ENCODE measurements at places on chromosomes 16 and 17.
A peak's percentile ranks its signal among the peaks of the same experiment; 100 is the strongest.

- no peak for DNase-seq
Measured at GRCh38 chr16:69094501-69094900, 11.0 kb upstream of the HAS3 start.

GRCh38 chr17:34874478-34874877, 86.8 kb downstream of the CCT6B start:
- DNase-seq = no peak

- no peak for DNase-seq
Measured at GRCh38 chr16:56997931-56998330, 8.6 kb downstream of the NLRC5 start.

DNA sequence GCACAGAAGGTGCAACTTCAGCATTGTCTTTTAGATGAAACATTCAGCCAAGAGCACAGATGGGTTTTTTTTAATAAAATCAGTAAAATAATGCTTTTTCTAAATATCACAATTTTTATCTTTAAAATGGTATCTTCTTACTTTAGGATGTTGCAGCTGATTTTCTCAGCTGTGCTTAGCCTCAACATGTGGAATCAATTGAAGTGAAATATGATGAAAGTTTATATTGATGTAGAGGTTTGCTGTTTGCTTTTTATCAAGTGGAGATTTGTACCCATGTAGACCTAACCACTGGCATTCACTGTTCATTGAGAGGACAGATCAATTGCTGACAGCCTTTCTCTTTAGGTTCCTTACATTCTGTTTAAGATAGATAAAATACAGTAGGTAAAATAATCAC, 107.8 kb downstream of the CYB561 start:
- DNase-seq = no peak

- no peak for DNase-seq
Measured at GRCh38 chr16:81060576-81061306, 16.3 kb downstream of the C16orf46 start.

GRCh38 chr16:57519796-57520360, 16.5 kb downstream of the CCDC102A start:
- DNase-seq = peak; percentile 36

DNA sequence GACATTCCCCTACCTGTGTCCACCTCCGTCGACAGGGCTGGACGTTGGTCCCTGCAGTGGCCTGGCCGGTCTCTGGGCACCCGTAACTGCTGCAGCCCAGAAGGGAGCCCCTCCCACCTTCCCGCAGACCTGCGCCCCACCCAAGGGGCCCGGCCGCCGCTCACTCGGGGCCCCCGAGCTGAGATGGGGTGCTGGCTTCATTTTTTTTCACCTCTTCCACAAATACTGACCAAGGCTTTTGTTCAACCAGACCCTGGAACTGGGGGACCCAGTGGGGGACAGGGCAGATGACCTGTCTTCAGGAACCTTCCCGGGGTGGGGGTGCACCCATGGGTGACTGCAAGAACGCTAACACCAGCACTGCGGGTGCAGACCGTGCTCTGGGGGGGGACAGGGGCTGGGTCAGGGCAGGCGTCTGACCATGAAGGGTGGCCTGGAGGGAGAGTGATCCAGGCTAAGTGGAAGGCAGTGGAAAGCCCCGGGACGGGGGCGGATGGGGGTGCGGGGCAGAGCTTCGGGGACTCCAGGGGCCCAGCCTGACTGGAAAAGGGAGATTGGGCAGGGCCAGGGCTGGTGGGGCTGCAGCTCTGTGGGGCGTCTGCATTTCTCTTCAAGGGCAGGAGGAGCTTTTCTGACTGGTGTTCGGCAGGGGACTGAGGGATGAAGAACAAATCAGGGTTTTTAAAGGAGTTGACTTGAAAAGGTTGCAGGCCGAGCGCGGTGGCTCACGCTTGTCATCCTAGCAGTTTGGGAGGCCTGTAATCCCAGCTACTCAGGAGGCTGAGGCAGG, 42.3 kb downstream of the SLC7A5 start:
- no peak for DNase-seq

DNA sequence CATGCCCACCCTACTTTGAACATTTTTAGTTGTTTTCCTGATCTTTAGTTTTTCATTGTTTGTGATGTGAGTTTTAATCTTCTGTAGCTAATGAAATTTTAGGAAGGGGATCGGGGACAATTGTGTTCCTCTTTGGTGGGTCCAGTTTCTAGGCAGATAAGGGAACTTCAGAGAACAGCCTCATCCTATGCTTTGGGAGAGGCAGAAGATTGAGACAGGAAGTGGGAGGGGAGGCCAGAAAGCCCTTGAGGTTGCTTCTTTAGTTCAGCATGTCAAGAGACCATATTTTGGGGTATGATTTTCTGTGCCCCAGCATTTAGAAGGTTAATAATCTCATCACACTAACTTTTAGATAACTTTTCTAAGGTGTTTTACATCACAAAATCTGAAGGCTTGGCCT, 191.0 kb downstream of the TANC2 start:
- DNase-seq = no peak

DNA sequence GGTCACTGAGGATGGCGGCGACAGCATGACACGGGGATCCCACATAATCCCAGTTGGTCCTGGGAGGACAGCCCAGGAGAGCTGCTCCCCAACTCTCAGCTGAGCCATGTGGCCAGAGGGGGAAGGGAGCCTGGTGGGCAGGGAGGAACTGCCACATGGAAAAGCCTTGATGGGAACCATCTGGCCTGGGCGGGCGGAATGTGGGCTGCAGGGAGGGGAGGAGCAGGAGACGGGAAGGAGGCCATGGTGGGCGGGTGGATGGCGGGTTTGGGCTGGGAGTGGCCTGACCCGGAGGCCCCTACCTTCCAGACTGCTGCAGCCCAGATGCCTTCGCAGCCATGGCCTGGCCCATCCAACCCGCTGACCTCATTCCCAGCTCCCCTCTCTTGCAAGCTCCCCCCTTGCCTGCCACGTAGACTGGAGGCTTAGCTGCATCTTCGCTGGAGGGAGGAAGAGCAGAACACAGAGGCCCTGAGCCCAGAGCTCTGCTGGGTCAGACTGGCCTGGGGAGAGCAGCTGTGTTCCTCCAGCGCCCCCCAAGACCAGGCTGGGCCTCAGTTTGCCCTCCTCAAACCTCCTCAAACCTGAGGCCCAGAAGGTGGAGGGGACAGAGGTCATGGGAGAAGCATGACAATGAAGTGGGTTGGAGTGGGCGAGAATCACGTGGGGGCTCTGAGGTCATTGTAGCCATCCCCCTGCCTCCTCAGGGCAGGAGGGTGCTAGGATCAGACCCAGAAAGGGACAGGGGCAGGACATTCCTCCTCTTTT, 8.2 kb upstream of the COL1A1 start:
- peak; percentile 99 for DNase-seq

DNA sequence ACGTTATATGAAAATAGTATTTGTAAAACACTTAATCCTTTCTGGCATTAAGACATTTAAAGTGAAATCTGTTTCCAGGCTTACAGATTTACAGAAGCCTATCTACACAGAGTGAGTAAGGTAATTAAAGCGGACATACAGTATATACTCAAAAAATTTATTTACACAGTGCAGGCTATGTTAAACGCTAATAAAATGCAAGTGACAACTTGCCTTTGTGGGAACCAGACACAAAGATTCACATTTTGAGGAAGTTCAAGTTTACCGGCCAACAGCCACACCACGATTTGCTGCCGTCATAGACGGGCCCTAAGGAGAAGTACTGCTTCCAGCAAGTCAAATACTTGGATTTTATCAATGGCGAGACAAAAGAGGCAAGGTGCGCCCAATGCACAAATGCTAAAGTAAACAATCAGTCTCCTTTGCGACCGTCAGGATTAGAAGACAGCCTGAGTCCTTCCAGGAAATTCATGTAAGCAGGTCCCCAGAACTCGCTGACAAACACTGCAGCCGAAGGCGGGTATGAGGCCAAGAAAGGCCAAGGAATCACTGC, 801 bp downstream of the VPS35 start:
- DNase-seq = no peak

- no peak for DNase-seq
Measured at GRCh38 chr16:46583036-46583435, 38.1 kb downstream of the SHCBP1 start.

- DNase-seq = peak; percentile 25
Measured at GRCh38 chr17:4980644-4981216, 6.7 kb downstream of the CAMTA2 start.

DNA sequence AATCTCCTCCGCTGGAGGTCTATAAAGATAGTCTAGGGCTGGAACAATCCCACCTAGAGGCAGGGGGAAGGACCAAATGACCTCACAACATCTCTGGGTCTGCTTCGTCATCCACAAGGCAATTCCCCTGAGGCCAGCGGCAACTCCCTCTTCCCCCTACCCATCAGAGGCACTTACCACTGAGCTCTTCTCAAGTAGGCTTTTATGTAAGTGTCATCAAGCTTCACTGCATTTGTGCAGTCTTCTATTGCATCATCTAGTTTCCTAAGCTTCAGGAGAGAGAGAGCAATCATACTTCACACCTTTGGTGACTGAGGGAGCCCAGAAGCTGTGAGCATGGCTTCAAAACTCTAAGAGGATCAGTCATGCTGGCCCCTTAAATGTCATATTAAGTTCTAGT, 21.0 kb downstream of the CNP start:
- no peak for DNase-seq

DNA sequence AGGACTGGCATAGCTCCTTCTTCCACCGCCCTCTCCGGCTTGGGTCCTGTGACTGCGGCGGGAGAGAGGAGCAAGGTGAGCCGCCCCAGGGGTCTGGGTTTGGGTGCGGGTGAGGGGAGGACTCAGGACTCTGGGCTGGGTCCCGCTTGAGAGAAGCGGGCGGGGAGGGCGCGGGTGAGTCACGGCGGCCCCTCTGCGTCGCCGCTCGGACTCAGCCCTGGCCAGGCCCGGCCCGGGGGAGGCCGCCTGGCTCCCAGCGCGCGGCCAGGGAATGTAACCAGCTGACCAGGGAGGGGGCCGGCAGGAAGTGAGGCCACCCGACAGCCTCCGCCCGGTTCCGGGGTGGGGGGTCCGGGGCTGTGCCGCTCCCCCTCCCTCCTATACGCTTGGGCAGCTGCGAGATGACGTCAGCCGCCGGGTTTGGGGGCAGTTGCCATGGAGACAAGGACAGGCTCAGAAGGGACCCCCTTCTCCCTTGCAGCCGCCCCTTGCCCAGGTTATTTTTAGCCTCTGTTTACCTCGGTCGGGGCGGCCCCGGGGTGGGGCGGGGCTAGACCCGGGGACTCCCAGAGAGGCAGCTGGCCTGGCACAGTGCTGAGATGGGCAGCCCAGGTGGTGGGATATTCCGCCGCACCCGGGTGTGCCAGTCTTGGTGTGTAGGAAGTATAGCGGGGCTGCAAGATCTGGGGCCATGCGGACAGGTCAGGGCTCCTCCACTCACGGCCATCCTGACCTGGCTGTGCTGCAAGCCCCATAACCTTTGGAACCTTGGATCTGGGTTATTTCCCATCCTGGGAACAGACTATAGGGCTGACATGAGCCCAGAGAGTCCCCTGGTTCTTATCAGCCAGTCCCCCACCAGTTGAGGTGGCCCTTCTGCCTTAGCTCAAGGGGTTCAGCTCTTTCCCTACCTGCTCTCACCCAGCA, 1.6 kb downstream of the RIPOR1 start:
- peak; percentile 33 for DNase-seq

DNA sequence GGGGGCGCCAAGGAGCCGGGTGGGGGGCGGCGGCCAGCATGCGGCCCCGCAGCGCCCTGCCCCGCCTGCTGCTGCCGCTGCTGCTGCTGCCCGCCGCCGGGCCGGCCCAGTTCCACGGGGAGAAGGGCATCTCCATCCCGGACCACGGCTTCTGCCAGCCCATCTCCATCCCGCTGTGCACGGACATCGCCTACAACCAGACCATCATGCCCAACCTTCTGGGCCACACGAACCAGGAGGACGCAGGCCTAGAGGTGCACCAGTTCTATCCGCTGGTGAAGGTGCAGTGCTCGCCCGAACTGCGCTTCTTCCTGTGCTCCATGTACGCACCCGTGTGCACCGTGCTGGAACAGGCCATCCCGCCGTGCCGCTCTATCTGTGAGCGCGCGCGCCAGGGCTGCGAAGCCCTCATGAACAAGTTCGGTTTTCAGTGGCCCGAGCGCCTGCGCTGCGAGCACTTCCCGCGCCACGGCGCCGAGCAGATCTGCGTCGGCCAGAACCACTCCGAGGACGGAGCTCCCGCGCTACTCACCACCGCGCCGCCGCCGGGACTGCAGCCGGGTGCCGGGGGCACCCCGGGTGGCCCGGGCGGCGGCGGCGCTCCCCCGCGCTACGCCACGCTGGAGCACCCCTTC, 484 bp downstream of the FZD2 start:
- DNase-seq = no peak

DNA sequence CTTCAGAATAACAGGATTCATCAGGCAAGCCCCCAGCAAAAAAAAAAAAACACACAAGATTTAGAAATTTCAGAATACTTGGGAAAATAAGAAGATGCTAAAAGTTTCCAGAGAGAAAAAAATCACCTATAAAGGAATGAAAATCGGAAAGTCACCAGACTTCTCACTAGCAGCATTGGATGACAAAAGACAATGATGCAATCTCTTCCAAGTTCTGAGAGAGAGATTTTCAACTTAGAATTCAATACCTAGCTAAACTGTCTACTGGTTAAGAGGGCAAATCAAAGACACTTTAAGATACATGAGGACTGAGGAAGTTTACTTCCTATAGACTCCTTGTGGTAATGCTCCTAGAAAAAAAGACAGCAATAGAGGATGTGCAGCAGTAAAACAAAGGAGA, 23.9 kb upstream of the TNS4 start:
- no peak for DNase-seq

GRCh38 chr16:1297018-1297696, 12.3 kb upstream of the UBE2I start:
- peak; percentile 75 for DNase-seq

- DNase-seq = no peak
Measured at GRCh38 chr16:457732-458400, 32.4 kb downstream of the RAB11FIP3 start.

DNA sequence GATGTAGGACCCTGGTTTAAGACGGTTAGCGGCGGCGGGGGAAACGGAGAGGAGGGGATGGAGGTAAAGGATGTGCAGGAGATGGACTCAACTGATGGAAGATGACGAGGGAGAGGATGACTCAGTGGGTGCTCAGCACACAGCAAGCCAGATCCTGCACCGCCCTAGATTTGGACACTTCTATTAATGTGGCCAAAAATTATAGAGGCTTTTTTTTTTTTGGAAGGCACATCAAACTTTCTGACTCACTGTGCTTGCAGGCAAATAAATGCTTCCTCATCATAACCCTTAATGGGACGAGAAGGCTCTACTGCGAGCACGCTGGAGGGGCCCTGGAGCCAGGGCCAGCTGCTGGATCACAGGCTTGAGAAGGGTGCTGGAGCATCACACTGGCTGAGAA, 36.0 kb downstream of the RTN4RL1 start:
- DNase-seq = no peak

DNA sequence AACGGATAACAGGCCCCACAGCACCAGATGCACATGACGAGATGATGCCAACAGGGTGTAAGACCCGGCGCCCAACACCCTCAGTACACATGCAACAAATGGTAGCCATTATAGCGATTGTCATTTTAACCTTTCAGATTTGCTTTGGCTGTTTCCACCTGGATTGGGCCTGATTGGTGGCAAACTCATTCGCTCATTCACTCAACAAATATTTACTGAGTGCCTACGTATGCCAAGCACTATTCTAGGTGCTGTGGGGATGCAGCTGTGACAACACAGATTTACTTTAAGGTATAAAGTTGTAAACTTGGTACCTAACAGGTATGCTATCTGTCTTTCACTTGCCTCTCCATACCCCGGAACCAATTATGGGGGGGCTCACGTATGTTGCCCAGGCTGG, 66.8 kb downstream of the SRCIN1 start:
- no peak for DNase-seq
